Dermis blood vessel endothelial cell (primary cell): ENCODE measurements at places on chromosomes 4 and X. TPM values are rescaled to one million over a fixed set of nuclear protein-coding genes. Genes with fewer than 3 reads are reported as not detected.

The PI4K2B gene
- 32.3 and 40.9 TPM in 2 replicates for total RNA-seq

The FOXR2 gene
- not detected in 2 replicates for total RNA-seq

The XG gene
- under 0.01 TPM in 1 of 2 replicates, not detected in the other for total RNA-seq

The SLC16A2 gene
- total RNA-seq, result 0.70 and 1.0 TPM in 2 replicates

The PCDH10 gene
- under 0.01 and 0.14 TPM in 2 replicates for total RNA-seq

The DCAF8L2 gene
- not detected in 2 replicates for total RNA-seq

The RHOH gene
- 0.17 and 0.65 TPM in 2 replicates for total RNA-seq

DNA sequence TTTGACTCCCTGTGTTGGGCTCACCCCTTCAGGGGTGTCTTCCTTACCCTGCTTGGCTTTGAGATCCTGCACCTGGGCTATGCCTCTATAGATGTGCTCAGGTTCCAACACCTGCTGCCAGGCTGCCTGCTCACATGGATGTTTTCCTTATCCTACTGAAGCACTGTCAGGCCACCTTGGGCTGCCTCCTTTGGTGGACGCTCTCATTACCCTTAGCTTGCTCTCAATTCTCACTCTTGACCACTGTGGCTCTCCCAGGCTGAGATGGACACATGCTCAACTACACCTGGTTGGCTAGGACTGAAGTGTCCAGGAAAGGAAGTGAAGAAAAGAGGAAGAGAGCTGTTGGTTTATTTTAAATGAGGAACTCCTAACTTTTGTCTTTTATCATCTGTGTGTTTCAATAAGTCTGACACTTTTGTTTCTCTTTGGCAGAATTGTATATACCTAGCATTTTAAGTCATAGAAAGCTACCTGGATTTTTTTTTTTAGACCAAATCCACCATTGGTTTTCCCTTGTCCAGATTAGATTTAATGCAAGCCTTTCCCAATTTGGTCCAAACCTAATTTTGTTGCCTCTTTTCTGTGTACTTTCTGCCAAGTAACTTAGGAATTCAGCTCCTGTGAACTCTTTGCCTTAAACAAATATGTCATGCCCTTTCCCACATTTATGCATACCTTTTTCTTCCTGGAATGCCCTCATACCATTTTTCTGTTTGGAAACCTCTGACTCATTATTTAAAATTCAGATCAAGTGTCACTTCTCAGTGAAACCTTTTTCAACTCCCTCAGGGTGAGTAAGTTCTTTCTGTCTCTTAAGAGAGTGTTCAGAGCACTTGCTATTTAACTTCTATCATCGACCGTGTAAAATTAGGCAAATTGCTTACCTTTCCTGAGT is 175.8 kb downstream of the GC start:
- DNase-seq, result no peak

DNA sequence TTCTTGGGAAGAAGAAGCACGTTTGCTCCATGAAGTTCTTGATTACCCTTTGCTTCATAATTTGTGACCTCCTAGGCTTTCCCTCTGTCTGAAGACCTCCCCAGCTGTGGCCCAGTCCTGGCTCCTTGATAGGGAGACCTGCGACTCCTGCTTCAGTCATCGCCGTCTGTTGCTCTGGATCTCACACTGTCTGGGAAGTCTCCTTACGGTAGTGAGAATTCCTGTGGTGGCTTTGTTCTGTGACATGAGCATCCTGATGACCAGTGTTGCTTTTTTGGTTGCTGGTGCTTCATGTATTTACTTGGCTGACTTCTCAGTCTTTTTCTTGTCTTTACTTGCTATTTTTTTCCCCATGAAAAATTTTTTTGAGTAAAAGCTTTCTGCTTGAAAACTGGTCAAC is 44.2 kb downstream of the JADE1 start:
- DNase-seq, result no peak

DNA sequence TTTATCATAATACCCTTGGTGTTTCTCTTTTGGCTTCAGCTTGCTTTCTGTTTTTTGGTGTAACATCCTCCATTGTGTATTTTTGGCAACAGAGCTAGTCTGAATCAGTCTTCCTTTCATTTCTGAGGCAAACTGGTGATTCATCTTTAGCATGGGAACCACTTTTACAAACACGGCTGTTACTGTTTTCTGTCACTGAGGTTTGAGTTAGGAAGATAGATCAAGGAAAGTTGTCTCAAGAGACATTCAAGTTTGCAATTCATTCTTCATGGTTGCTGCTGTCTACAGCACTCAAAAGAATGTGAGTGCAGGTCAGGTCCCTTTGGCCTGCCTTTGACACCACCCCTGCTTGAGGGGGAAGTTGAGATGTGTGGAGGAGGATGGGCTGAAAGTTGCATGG is 36.3 kb downstream of the IL21 start:
- peak; percentile 74 for DNase-seq

GRCh38 chrX:105120463-105120862 is 100.0 kb downstream of the TEX13A start:
- DNase-seq, result no peak

- no peak for DNase-seq
Measured at GRCh38 chr4:103429283-103429682, 231.1 kb upstream of the CENPE start.

DNA sequence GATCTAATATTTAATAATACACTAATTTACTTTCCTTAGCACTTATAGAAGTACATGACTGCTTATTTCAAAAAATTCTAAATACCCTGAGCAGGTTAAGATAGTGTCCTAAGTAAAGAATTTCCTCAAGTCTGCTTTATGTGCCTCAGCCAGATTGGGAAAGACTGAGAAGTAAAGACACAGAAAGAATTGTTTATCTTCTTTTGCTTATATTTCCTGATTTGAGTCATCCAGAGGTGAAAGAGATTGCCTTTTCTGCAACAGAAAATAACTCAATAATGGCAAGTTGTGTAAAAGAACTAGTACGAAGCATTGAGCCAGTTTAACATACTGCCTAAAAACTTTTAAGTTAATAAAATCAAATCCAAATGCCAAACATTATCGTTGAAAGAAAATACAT is 45.0 kb downstream of the NAF1 start:
- no peak for DNase-seq

GRCh38 chrX:119089619-119090018 is 16.8 kb downstream of the CT47C1 start:
- DNase-seq, result no peak
